ENCODE measurements at places on chromosomes 11 and 22. TPM values are rescaled to one million over a fixed set of nuclear protein-coding genes. Genes with fewer than 3 reads are reported as not detected.

OTOG gene
- total RNA-seq = under 0.01 TPM

PRR33 gene
- total RNA-seq = 4.8 TPM

MS4A14 gene
- total RNA-seq = 0.31 TPM

OR6T1 gene
- not detected for total RNA-seq

Measured in tongue (tissue), 3 donors.